ENCODE measurements at places on chromosomes 7 and 10.

- DNase-seq, result no peak
Measured at GRCh38 chr10:130807096-130807495, 504.4 kb downstream of the TCERG1L start.

DNA sequence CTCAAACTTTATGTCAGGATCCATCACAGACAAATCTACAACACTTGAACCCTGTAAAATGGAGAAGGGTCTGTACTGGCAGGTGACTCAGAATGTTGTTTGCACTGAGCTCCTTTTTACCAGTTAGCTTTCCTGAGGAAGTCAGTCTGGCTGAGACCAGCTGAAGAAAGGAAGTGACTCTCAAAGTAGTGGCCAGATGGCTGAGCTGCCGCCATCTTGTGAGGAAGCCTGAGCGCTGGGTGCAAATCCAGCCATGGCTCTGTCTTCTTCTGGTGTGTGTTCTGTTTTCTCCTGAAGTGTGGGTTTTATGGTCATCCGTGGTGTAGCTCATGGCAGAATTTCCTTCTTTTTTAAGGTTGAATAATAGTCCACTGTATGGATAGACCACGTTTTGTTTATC is 25.5 kb upstream of the ECHDC3 start:
- DNase-seq, result no peak

DNA sequence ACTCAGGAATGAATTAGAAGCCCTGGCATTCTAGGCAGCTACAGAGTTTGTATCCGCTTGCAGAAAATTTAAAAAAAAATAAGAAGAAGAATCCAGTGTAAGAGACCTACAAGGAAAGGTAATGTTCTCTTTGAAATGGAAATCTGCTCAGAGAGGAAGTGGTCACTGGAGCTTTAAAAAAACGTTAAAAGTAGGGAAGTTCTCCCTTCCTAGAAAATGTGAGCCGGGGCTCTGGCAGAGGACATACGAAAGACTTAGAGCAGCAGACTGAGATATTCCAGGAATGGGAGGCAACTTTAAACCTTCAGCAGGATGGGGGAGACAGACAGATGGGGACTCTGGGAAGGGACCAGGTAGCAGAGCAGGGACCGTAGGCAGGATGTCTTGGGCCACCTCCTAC is 149.4 kb upstream of the NPS start:
- no peak for DNase-seq

GRCh38 chr7:35802102-35802466 is 1.2 kb downstream of the SEPTIN7 start:
- DNase-seq, result no peak

- no peak for DNase-seq
Measured at GRCh38 chr7:23470330-23471105, at the start of gene IGF2BP3. Gene IGF2BP3 (minus strand): TSS chr7:23470491. CDS start chr7:23470110, 381 bp downstream.

- DNase-seq, result no peak
Measured at GRCh38 chr10:132974249-132974796, 32.0 kb upstream of the CFAP46 start.

DNA sequence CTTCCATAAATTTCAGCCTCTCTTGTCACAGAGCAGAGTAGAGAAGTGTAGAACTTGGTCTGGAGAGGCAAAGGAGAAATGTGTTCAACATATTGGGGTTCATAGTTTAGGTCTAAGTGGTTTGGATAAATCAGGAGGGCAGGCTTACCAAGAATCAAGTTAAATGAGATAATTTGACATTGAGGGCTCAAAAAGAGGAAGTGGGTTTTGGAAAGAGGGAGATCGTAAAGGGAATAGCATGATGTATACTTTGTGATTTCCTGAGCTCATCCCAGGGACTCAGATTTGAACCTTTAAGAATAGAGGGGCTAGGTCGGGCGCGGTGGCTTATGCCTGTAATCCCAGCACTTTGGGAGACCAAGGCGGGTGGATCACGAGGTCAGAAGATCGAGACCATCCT is 34.7 kb upstream of the NPY start:
- DNase-seq, result no peak

DNA sequence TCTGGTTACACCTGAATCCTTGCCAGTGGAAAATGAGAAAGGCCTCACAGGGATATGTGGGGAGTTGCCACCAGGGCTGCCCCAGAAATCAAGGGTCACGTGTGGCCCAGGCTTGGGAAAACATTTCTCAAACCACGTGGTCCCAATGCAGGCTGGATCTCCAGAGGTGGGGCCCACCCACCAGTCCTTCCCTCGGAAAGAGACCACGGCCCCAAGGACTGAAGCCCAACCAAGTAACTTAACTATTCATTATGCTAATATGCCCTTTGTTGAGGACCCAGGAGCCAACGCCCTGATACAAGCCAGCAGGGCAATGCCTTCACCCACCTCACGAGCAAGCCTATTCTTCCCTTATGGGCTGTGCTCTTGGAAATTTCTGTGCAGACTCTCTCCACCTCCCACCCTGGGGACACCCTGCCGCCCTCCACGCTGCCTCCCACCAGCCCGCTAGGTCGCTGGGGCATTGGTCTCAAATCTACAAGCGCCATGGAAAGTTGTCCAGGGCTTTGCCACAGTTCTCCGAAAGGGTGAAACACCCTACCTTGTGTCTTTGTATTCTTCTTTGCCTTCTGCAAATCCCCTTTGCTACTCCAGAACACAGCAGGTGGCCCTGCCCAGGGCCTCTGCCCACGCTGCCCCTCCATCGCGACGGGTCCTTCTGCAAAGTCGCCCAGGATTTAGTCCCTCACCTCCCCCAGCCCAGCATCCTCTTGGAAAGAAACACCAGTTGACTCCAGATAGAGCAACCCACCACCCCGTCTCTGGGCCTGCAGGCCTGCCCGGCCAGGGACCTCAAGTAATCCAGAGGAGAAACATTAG is 8.8 kb downstream of the TNS3 start:
- DNase-seq, result no peak

DNA sequence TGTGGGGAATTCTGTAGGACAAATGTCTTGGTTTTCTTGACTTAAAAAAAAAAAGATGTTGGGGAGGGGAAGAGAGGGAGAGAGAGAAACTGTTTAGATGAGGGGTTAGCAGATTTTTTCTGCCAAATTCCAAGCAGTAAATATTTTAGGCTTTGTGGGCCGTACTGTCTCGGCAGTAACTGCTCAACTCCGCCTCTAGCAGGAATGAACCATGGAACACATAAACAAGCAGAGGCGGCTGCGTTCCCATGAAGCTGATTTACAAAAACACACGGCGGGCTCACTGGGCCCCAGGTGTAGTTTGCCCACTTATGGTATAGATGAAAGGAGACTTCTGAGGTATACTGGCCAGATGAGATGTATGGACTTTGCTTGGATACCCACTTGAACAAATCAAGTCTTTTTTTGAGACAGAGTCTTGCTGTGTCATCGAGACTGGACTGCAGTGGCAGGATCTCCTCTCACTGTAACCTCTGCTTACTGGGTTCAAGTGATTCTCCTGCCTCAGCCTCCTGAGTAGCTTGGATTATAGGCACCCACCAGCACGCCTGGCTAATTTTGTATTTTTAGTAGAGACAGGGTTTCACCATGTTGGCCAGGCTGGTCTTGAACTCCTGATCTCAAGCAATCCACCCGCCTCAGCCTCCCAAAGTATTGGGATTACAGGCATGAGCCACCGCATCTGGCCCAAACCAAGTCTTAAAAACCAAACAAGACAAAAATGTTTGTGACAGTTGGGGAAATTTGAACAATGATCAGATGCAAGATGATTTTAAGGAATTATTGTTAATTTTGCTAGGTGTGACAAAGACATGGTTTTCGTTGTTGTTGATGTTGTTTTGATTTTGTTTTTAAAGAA is 9.7 kb upstream of the ADAMTS14 start:
- DNase-seq, result no peak

GRCh38 chr7:102413091-102413490 is 16.9 kb downstream of the PRKRIP1 start:
- DNase-seq, result no peak

DNA sequence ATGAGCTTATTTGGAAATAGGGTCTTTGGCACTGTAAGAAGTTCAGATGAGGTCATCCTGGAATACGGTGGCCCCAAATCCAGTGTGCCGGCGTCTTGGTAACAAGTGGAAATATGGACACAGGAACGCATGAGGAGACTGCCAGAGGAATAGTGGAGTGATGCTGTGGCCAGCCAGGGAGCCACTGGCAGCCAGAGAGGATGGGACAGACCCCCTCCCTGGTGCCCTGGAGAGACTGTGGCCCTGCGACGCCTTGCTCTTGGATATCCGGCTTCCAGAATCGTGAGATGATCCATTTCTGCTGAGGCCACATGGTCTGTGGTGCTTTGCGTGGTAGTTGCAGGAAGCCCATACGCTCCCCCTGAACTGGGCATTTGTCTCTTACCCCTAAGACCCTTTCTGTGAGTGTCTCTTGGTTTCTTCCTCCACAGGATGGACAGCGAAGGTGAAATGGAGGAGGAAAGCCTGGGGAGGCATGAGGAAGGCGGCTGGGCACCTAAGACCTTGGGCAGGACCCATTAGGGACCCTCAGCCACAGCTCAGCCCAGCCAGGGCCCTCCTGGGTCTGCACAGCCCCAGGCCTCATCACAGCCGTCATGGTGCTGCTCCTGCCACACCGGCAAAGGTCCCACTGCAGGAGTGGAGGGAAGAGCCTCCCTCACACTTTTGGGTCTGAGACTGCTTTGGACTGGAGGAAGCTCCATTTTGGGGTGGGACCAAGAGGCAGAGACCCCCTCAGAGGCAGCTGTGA is 53.6 kb downstream of the INSIG1 start:
- DNase-seq, result no peak

DNA sequence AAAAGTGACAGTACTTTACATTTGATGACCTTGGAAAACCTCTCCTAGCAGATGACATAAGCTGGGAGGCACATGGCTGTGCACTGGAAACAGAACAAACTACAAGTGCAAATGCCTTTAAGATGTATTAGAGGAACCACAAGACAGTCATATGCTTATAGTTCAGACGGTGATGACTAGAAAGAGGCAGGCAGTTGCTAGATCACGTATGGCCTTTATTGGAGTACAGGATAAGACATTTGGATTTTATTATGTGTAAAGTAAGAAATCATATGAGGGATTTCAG is 290.0 kb downstream of the SORCS1 start:
- no peak for DNase-seq

DNA sequence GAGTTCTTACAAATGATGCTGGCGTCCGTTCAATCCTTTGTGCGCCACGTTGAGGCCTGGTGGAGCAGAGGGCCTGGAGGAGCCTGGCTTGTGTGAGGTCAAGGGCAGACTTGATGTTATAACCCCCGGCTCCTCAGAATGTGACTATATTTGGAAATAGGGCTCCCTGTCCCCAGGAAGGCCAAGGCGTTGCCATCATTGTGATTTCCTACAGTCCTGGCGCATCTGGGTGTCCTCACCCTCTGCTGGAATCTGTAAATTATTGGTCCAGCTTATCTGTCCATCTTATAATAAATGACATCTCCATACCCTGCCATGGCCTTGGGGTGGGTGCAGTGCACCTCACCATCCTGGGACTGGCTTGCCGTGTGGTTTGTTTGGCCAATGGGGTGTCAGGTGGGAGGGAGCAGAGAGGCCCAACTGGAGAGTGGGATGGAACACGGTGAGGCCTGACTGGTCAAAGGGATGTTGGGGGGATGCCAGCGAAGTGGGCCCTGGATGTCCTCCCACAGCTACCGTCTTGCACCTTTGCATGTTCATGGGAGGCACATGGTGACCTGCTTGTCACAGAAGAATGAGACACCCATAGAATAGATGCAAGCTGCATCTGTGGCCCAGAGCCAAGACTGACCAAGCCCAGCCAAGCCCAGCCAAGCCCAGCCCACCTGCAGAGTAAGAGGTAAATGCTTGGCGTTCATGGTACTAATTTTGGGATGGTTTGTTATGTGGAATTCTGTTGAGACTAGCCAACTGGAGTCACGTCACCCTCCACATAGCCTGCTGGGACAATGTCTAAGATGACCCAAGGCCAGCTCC is 11.1 kb upstream of the LRRC27 start:
- no peak for DNase-seq

- no peak for DNase-seq
Measured at GRCh38 chr10:10434312-10434711, 583.4 kb upstream of the CELF2 start.

GRCh38 chr7:15648461-15648961 is 38.0 kb downstream of the MEOX2 start:
- DNase-seq, result no peak

DNA sequence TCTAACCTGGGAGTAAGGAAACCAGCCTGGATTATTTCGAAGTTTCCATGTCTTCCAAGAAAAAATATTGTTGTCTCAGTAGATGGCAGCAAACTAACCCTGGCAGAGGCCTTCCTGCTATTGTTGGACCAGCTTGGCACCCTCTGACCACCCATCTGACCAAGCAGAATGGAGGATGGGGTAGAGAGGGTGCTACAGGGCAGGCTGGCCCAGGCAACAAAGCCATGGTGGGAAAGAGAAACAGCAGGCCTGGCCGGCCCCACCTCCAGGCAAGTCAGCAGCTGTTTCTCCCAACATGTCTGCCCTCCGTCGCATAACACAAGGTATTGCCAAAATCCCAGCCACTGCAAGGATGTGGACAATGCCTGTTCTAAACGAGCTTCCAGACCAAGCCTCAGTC is 95.0 kb downstream of the FAM53B start:
- DNase-seq, result no peak

DNA sequence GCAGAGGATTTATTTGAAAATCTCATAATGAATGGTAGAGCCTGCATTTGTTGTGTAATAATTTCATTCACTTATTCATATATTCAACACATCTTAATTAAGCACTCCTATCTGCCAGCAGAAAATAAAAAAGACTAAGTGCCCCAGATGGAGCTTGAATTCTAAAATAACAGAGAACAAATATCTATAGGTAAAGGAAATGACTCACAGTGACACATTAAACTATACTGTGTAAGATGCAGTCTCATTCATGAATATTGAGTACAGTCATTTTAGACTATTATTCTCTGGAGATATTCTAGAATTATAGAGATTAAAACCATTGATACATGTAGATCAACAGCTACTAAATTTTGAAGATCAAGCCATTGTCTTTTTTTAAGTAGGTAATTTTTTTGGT is 72.1 kb downstream of the PTPRZ1 start:
- DNase-seq, result no peak

DNA sequence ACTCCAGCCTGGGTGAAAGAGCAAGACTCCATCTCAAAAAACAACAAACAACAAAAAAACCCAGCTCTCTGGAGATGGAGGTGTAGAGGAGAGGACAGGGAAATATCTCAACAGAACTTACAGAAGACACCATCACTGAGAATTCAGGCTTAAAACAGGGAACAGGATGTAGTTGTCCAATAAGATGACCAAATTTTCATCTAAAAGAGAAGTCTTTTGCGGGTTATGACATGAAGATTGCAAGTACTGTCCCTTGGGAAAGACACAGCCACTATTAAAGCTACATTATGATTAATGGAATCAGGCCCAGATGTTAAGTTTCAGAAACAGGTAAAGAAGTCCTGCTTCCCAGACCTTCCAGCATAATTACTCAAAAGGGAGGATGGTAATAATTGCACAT is 235.2 kb upstream of the NRP1 start:
- no peak for DNase-seq

GRCh38 chr10:10758306-10758705 is 259.4 kb upstream of the CELF2 start:
- DNase-seq, result no peak
